Activated CD8-positive, alpha-beta T cell treated with anti-CD3 and anti-CD28 coated beads for 36 hours (primary cell): ENCODE measurements at places on chromosomes 1 and 21. TPM values are rescaled to one million over a fixed set of nuclear protein-coding genes. Genes with fewer than 3 reads are reported as not detected.

The RRP1B gene
- total RNA-seq, result 78.5 TPM

The NES gene
- total RNA-seq, result not detected

The FGR gene
- total RNA-seq, result 0.56 TPM

The SPRR2G gene
- total RNA-seq, result not detected

The PGBD5 gene
- total RNA-seq, result not detected

The HEYL gene
- 0.07 TPM for total RNA-seq

The ODR4 gene
- 13.4 TPM for total RNA-seq

The ASTN1 gene
- total RNA-seq, result not detected

The OPRD1 gene
- 0.02 TPM for total RNA-seq

The KISS1 gene
- not detected for total RNA-seq

The ACOT11 gene
- 1.2 TPM for total RNA-seq

The ARHGEF16 gene
- not detected for total RNA-seq

The CELA3B gene
- total RNA-seq, result not detected

The CBS gene
- total RNA-seq, result 91.9 TPM

The KIAA1614 gene
- 0.18 TPM for total RNA-seq

The AMPD1 gene
- total RNA-seq, result not detected

The BTF3L4 gene
- total RNA-seq, result 33.1 TPM

The DNASE2B gene
- total RNA-seq, result not detected

The NUF2 gene
- total RNA-seq, result 54.6 TPM

The TNNI3K gene
- not detected for total RNA-seq

The AIRE gene
- not detected for total RNA-seq

The TMEM79 gene
- 8.0 TPM for total RNA-seq

The TFF2 gene
- total RNA-seq, result not detected

The TDRD10 gene
- not detected for total RNA-seq

The ROR1 gene
- not detected for total RNA-seq

The CFHR2 gene
- total RNA-seq, result not detected

The NBPF4 gene
- not detected for total RNA-seq

The ACTL8 gene
- total RNA-seq, result not detected

The OLFML3 gene
- total RNA-seq, result 0.14 TPM

The GPR3 gene
- 1.7 TPM for total RNA-seq

The SERPINC1 gene
- total RNA-seq, result not detected

The F13B gene
- total RNA-seq, result not detected
